ENCODE measurements at places on chromosomes 12 and 14. TPM values are rescaled to one million over a fixed set of nuclear protein-coding genes. Genes with fewer than 3 reads are reported as not detected.

Gene NPFF
- total RNA-seq: not detected

Gene LTA4H
- 109 TPM for total RNA-seq

Gene PCED1B
- total RNA-seq: 0.80 TPM

Gene SLCO1A2
- 0.39 TPM for total RNA-seq
